Activated CD8-positive, alpha-beta T cell treated with anti-CD3 and anti-CD28 coated beads, Interleukin-2, amount 10 ng/mL, durations not matched to agents 7 days and 5 days (primary cell): ENCODE measurements at places on chromosomes 1 and 21. TPM values are rescaled to one million over a fixed set of nuclear protein-coding genes. Genes with fewer than 3 reads are reported as not detected.

- no peak for DNase-seq
Observed at GRCh38 chr1:10835822-10836421, 39.5 kb upstream of the CASZ1 start.

DNA sequence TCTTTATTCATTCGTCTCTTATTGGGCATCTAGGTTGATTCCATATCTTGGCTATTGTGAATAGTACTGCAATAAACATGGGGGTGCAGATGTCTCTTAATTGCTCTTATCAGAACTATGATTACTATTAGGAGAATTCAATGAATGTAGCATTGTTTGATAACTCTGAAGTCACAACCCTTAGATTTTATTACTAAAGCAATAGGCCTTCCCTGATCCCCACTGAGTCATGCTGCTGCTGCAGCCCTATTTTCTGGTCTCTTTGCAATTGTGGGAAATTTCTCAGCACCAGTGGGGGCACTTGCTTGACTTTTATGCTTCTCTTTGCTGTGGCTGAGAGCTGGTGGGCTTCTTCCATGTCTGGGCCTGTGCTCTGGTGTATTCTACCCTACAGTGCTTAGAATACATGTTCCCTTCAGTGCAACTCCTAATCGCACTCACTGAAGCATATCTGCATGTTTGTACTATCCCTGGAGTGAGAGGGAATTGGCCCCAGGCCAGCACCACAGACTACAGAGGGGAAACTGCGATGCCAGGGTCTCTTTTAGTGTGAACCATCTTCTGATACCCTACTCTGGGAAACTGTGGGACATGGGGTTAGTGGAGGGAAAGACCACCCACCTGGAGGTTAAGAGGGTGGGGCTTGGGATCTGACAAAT is 52.2 kb upstream of the ROR1 start:
- DNase-seq, result no peak

DNA sequence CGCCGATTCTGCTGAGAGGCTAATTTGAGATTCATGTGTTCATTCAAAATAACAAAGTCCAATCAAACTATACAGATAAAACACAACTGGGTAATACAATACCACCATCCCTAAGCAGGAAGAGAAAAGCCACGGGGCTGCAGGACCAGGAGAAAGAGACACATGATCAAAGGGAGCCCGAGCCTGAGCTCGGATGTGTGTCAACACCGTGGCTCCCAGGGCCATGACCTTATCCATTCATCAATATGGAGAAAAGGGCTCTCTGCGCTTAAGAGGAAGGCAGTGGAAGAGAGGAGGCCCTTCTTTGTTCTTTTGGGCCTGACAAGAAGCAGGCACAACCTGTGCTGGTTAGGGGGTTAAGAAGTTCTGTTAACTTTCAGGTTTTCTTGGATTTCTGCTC is 56.7 kb downstream of the HUNK start:
- DNase-seq, result no peak

GRCh38 chr1:15957221-15958095 is 18.4 kb downstream of the ZBTB17 start:
- DNase-seq, result no peak

DNA sequence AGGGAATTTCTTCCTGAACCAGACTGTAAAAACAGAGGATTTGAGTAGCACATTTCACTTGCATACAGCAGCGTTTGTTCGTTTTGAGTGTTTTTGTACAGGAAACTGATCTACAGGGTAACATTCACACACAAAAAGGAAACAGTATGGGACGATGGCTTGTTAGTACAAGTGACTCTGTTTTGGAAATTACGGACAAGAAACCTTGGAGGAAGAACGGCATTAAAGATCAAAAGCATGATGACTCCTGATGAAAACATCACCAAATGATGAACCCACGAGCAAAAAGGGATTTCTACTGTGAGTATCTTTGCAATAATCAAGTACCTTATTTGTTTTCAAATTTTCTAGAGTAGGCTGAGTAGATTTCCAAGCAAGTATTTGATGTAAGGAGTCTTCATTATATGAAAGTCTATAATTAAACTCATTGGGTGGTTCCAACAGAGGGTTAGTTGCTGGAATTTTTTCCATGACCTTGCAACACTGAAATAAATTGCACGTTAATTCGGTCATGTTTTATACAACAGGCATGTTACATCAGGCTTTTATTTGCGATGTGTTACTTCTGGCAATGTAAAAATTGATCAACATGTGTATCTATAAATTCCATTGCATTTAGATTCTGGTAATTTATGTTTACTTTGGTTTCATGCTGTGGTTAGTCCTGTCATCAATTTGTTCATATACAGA is 76.7 kb upstream of the KCNK2 start:
- no peak for DNase-seq

DNA sequence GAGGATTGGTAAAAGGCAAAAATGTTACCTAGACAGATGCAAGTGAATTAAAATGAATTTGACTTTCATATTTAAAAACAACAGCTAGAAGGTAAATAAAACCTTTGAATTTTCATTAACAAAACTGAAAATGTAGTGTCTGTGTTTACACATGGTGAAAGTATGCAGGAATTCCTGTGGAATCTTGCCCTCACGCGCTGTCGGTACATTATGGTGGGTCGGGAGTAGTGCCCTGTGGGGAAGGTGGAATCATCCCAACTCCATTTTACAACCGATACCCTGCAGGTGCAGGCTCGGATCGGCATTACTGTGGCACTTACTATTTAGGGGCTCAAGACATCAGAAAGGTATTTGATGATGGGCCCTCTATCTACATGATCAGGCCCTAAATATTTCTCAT is 197.2 kb upstream of the MAP1LC3C start:
- DNase-seq, result no peak

DNA sequence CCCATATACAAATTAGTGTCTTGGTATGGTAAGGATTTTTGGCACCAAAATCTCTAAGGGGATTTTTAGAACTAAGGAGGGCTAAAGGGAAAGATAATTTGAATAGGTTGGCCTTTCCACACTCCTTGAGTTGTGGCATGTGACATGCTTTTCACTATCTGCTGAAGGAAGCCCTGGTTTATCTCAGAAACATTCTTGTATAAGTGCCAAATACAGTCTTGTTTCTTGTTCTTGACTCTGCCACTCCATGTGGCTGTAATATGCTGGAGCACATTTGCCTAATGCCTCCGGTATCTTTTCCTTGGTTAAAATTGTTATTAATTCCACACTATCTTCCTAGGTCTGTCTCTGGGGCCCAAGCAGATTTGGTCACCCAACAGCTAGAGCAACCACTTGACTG is 457.0 kb downstream of the USP25 start:
- no peak for DNase-seq

- no peak for DNase-seq
Observed at GRCh38 chr1:228079601-228080263, 2.8 kb upstream of the ARF1 start.

DNA sequence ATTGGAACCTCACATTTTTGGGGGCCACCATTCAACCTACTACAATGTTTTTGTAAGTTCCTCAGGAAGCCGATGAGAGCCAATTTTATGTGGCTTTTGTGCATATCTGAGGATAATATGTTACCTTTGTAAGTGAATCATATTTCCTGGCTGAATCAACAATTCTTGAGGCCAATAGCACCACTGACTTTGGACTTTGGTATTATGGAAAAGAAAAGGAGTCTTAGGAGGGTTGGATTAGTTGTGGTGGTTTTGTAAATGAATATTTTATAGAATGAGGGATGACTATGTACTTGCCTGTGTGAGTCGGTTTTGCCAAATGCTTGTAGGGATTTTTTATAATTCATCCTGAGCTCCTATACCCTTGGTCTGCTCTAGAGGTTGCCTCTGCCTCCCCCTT is 181.5 kb upstream of the HMGB4 start:
- no peak for DNase-seq

DNA sequence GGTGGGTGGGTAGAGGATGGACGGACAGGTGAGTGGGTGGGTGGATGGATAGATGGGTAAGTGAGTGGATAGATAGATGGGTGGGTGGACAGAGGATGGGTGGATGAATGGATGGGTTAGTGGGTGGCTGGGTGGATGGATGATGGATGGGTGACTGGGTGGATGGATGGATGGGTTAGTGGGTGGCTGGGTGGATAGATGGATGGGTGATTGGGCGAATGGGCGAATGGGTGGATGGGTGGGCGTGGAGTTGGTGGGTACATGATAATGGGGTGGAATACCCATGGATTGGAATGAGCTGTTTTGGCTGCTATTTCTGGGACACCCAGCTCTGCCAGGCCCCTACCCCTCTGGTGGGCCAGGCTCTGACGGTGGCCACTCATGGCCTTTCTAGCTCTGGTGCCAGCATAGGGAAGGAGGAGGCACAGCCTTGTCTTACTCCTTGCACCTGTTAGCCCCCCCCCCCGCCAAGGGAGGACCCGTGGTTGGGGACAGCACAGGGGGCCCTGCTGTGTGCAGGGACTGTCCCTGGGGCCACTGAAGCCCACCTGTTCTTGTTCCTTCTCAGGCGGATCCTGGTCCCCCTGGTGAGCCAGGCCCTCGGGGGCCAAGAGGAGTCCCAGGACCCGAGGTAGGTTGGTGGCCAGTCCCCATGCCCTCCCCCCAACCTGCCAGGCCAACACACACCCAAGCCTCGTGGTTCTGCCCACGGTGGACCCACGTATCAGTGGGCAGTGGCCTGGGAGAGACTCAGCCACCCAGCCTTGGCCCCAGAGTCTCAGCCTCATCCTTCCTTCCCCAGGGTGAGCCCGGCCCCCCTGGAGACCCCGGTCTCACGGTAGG is 26.4 kb downstream of the COL6A2 start:
- DNase-seq, result no peak

DNA sequence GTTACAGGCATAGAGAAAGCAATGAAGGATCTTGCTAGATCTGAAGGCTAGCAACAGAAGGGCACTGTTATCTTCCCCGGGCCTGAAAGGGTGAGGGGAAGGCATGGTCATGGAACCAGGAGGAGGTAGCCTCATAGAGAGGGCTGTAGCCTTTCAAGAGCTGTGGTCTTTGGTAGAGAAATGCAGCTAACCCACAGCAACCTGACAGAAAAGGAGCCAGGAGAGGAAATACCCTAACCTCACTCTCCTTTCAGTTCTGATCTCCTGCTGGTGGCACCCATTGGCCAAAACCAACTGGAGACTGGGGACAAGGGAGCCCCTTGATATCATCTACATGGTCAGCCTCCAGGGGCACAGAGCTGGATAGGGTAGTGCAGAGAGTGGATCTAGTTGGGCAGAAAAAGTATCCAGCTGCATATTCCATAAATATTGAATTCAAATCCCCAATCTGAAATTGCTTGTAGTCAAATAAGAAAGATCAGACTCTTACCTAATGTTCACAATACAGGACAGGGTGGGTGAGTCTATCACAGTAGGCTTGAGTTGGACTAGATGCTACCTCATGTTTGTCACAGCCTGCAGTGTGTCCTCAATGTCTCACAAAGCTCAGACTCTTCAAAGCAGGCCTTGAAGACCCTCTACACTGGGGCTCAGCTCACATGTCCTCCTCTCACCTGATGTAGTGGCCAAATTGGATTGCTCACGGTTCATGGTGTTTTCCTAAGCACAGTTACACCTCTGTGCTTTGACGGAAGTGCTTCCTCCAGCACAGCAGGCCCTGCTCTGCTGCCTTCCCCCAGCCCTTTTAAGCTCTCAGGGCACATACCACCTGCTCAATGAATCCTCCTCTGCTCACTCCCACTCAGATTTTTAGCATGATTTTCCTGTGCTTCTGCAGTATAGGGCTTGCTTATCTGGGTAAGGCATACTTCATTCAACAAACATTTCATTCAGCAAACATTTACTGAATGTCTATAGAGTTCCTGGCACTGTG is 74.1 kb upstream of the JUN start:
- DNase-seq, result peak; percentile 58

DNA sequence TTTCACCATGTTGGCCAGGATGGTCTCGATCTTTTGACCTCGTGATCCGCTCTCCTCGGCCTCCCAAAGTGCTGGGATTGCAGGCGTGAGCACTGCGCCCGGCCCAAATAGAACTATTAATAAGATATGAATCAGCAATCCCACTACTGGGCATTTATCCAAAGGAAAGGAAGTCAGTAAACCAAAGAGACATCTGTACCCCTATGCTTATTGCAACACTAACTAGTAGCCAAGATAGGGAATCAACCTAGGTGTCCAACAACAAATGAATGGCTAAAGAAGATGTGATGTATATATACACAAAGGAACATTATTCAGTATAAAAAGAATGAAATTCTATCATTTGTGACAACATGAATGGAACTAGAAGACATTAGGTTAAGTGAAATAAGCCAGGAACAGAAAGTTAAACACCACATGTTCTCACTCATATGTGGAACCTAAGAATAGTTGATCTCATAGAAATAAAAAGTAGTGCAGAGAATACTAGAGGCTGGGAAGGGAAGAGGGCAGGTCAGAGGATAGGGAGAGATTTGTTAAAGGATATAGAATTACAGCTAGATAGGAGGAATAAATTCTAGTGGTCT is 48.8 kb downstream of the XPR1 start:
- DNase-seq, result no peak

GRCh38 chr1:208068908-208069307 is 158.0 kb upstream of the CD34 start:
- no peak for DNase-seq

DNA sequence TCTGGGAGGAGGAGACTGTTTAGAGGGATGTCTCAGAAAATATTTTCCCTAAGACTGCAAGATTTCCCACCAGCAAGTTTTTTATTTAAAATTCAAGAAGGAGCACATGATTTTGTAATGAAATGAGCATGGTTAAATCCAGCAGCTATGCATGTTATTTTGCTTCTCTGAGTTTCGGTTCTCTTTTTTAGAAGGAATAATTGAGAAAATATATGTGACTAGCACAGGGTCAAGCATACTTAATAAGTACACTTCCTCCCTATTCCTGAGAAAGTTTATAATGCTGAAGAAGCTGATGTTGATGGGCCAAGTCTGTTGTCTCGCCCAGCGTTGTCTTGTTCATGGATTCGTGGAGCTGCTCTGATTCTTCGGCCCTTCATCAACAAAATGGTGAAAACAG is 51.2 kb downstream of the EXO1 start:
- DNase-seq, result no peak

GRCh38 chr1:159532922-159533321 is 2.9 kb downstream of the OR10J5 start:
- DNase-seq, result no peak

- DNase-seq, result peak; percentile 75
Observed at GRCh38 chr1:23810818-23811540, 10.4 kb upstream of the GALE start.

- no peak for DNase-seq
Observed at GRCh38 chr1:94299627-94300553, 62.5 kb upstream of the ARHGAP29 start.

- DNase-seq, result no peak
Observed at GRCh38 chr1:184747089-184747955, 7.3 kb downstream of the EDEM3 start.

OR2T29 gene
- not detected for total RNA-seq

NCMAP gene
- total RNA-seq, result not detected

PCBP3 gene
- 1.3 TPM for total RNA-seq

PLA2G2D gene
- total RNA-seq, result not detected

EFHD2 gene
- total RNA-seq, result 71.0 TPM

MYCL gene
- not detected for total RNA-seq

FNDC5 gene
- total RNA-seq, result not detected
